ENCODE measurements at places on chromosomes 12 and 14. TPM values are rescaled to one million over a fixed set of nuclear protein-coding genes. Genes with fewer than 3 reads are reported as not detected.
A peak's percentile ranks its signal among the peaks of the same experiment; 100 is the strongest.

DNA sequence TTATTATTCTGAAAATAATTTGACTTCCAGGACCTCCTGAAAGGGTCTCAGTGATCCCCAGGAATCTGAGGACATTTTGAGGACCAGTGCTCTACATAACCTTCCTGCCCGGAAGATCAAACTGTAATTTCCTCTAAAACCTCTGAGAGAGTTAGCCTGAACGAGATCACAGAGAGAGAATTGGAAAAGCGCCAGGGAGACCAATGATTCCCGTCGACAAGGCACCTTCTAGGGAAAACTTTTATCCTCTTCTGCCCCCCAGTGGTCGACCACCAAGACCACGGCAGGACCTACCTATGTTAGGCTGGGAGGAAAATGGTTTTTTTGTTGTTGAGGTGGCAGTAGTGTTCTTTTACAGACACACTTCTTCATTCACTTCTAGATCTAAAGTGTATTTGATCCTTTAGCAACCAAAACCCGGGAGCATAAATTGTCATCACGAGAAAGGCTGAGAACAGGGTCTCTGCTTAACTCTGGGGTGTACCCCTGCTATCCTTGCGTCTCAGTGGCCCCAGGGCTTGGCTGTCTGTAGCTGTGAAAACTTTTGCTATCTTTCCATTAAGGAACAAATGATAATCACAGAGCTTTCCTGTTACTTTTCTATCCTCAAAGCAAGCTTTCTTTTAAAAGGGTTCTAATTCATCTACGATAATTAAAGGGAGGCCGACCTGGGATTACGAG, 62.9 kb upstream of the NID2 start:
- no peaks in the 10 kb centered on the region for H3K36me3 ChIP-seq
- 0 out of 3 replicates have a peak, but pooled peaks cover 2% of the 10 kb centered on the region for H3K27me3 ChIP-seq
- H3K4me1 ChIP-seq = no peaks in the 10 kb centered on the region

DNA sequence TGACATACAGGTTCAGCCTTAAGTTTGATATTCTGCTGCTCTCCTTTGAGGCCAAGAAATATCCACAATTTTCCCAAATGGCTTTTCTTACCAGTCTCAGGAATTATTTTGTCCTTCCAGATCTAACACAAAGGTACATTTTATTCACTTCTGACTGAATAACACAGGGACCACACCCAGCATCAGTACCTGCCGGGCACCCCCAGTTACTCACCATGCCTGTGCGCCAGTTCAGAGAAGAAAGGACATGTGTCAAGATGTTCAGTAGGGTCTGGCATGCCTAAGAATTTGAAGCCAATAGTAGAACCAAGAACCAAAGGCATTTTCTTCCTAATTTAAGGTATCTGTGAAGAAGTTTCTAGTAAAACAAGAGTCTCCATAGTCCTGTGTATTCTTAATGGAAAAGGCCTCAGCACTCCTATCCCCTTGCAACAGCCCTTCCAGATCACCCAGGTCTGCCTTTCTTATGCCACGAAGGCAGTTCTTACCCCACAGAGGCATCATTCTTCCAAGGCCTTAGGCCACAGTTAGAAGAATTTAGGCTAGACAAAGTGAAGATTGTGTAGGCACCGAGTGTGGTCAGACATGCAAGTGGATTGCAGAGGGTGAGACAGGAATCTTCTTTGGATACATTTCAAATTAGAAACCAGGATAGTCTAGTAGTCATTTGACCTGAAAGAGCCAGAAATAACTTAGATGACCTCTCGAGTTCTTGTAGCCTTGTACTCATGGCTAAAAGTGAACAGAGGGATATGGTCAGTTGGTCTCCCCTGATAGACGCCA, 140.1 kb upstream of the HIF1A start:
- peak overlapping the region; percentile 84 for H3K27ac ChIP-seq
- peaks cover 88% of the 10 kb centered on the region for H3K4me1 ChIP-seq
- no peaks in the 10 kb centered on the region for H3K27me3 ChIP-seq
- H3K4me3 ChIP-seq = no peak overlapping the region
- DNase-seq = no peak
- H3K36me3 ChIP-seq = no peaks in the 10 kb centered on the region

- H3K4me3 ChIP-seq = no peak overlapping the region
- no peaks in the 10 kb centered on the region for H3K27me3 ChIP-seq
- no peak for DNase-seq
- no peaks in the 10 kb centered on the region for H3K4me1 ChIP-seq
- no peak overlapping the region for H3K27ac ChIP-seq
- H3K36me3 ChIP-seq = no peaks in the 10 kb centered on the region
Measured at GRCh38 chr14:75373616-75374015, 54.2 kb upstream of the JDP2 start.

- H3K4me3 ChIP-seq = peak overlapping the region; percentile 90
- peaks cover 43% of the 10 kb centered on the region for H3K4me1 ChIP-seq
- no peaks in the 10 kb centered on the region for H3K36me3 ChIP-seq
- no peaks in the 10 kb centered on the region for H3K27me3 ChIP-seq
Measured at GRCh38 chr14:63726499-63726898, 1.4 kb downstream of the SGPP1 start.

DNA sequence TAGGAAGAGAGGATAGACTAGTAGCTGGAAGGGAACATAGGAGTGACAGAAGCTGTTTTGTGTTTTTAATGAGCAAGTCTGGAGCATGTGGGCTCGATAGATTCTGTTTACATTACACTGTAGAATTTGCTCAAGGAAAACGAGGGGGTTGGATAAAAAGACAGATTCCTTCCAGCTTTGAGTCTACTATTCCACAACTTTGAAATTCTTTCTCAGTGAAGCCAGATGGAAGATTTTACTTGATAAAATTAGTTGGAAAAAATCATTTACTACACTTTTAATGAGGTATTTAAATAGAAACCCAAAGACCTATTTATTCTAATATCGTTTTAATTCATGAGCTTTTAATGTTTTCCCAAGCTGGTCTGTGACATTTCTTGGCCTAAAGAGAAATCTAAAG, 19.5 kb upstream of the EPS8 start:
- no peaks in the 10 kb centered on the region for H3K36me3 ChIP-seq
- no peaks in the 10 kb centered on the region for H3K27me3 ChIP-seq
- DNase-seq = no peak
- H3K4me1 ChIP-seq = peaks cover 46% of the 10 kb centered on the region
- no peak overlapping the region for H3K27ac ChIP-seq
- H3K4me3 ChIP-seq = no peak overlapping the region

GRCh38 chr14:74510959-74511409, 17.4 kb downstream of the ISCA2 start:
- H3K36me3 ChIP-seq = no peaks in the 10 kb centered on the region
- peak overlapping the region; percentile 38 for H3K4me3 ChIP-seq
- no peak overlapping the region for H3K27ac ChIP-seq
- peaks cover 33% of the 10 kb centered on the region for H3K27me3 ChIP-seq
- H3K4me1 ChIP-seq = peaks cover 38% of the 10 kb centered on the region
- DNase-seq = no peak

DNA sequence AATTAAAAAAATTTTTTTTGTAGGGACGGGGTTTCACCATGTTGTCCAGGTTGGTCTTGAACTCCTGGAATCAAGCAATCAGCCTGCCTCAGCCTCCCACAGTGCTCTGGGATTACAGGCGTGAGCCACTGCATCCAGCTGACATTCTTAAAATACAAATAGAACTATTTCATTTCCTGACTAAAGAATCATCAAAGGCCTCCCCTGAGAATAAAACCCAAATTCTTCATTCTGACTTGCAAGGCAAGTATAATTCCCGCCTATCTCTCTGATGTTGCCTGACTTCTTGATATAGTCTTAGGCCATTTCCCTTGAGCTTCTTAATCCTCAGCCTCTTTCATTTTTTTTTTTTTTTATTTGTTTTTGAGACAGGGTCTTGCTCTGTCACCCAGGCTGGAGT, 4.4 kb upstream of the BICD1 start:
- H3K36me3 ChIP-seq = no peaks in the 10 kb centered on the region
- no peak for DNase-seq
- H3K4me3 ChIP-seq = no peak overlapping the region
- peaks cover 9% of the 10 kb centered on the region for H3K4me1 ChIP-seq

- no peaks in the 10 kb centered on the region for H3K27me3 ChIP-seq
- no peak overlapping the region for H3K4me3 ChIP-seq
- H3K36me3 ChIP-seq = no peaks in the 10 kb centered on the region
- no peak for DNase-seq
Measured at GRCh38 chr14:88351966-88352691, 29.1 kb upstream of the KCNK10 start.

GRCh38 chr12:113941208-113941486, 25.0 kb downstream of the RBM19 start:
- no peak overlapping the region for H3K4me3 ChIP-seq
- no peaks in the 10 kb centered on the region for H3K4me1 ChIP-seq
- H3K36me3 ChIP-seq = peaks cover 35% of the 10 kb centered on the region
- no peak for DNase-seq
- H3K27me3 ChIP-seq = no peaks in the 10 kb centered on the region

- no peaks in the 10 kb centered on the region for H3K36me3 ChIP-seq
- DNase-seq = no peak
- peaks cover 41% of the 10 kb centered on the region for H3K4me1 ChIP-seq
Measured at GRCh38 chr14:74248017-74248416, 8.8 kb downstream of the VSX2 start.

GRCh38 chr14:105358140-105358846, 40.0 kb upstream of the TEX22 start:
- DNase-seq = no peak
- H3K36me3 ChIP-seq = no peaks in the 10 kb centered on the region
- no peak overlapping the region for H3K4me3 ChIP-seq
- H3K27me3 ChIP-seq = no peaks in the 10 kb centered on the region

Gene SMCO2
- total RNA-seq = not detected

Gene RFX4
- not detected for total RNA-seq

Gene TMEM121
- total RNA-seq = 10.8 TPM

Gene MYH7
- 0.04 TPM for total RNA-seq

Measured in HepG2 (cell line).